ENCODE measurements at places on chromosomes 3 and 15.

DNA sequence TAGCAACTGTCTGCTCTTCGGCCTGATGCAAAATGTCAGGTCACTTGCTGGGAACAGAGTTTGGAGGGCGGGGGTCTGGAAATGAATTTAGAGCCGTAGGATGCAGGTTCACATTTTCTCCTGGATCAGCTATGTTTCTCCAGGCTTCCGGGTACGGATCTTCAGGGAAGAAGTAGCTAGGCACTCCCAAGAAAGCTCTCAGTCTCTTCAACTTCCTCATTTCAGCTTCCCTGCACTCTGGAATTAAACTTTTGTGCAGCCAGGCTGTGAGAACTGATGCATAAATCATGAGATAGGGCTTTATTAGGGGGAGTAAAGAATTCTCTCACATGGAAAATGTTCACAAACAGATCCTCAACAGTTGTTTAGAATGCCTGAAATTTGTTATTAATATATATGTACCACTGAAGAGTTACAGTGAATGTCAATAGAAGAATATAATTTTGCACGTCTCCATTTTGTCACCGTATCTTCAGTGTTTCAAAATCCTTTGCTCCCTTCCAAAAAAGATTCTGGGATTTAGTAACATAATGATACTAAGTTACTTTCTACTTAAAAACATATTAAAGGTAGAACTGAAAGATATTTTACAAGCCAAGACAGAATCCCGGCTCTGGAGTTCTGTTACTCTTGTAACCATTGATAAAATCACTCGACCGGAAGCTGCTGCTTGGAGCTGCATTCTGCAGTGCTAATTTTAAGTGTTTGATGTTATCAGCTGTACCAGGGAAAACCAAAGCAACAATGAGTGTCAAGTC is 178.5 kb upstream of the P2RY1 start:
- no peak for DNase-seq

DNA sequence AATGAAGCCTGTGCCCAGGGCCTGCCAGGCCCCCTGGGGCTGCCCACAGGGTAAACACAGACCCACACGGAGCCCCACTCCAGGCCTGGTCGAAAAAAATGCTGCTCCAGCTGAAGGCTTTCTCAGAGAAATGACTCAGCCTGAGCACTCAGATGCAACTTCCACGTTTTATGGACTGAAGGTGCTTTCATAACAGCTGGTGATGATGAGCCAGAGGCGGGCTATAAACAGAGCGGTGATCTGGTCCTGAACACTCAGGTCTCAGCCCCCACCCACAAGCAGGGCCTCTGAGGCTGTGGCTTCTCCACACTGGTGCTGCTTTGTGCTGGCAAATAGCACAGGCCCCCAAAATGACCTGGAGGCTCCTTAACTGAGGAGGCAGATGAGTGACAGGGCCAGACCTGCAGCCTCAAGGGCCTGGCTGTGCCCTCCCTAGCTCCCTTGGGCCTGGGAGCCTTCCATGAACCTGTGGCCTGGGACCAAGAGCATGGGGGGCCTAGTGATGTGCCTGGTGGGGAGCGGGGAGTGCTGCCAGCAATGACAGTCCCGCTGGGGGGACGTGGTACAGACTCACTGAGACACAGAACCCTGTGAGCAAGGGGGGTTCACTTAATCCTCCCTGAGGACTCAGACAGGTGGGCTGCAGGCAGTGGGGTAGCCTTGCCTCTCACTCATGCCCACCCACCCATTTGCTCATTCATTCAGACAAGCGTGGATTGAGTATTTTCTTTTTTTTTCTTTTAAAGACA is 23.0 kb upstream of the FURIN start:
- peak; percentile 54 for DNase-seq

DNA sequence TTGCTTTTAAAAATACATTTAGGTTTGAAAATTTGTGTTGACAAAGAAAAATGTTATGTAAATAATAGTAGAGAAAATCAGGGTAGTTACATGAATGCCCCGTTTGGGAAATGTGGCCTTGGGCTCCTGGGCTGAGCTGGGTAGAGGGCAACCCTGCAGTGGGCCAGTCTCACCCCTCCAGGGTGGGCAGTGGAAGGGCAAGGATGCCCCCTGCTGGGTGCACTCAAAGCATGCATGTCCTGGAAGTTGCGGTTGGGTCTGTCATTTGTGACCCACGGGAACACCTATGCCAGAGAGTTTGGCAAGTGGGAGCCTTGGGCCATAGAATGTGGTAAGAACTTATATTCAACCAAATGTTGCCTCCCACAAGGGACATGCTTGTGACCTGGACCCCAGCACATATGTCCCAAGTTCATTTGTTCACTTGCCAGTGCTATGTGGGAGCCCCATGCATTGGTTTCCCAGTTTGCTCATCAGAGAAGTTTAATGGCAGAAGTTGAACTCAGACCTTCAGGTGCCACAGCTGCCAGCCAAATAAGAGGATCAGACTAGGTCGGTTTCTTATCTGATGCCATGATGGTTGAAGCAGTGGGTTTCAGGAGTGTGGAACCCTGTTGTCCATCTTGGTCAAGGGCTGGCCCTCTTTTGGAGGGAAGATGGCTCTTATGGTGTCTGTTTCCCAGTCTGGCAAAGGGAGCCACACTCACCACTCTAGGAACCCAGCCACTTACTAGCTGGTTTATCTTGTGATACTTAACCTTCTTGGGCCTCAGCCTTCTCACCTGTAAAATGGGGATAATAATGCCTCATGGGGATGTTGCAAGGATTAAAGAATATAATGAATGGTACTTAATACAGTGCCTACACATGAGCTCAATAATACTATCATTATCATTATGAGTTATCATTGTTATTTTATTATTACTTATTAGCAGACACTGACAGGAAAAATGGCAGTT is 2.5 kb upstream of the PLCB2 start:
- peak; percentile 58 for DNase-seq

GRCh38 chr3:147701195-147701594 is 292.0 kb downstream of the ZIC1 start:
- no peak for DNase-seq

GRCh38 chr15:39154227-39154638 is 426.6 kb upstream of the THBS1 start:
- peak; percentile 15 for DNase-seq

- DNase-seq = peak; percentile 8
Measured at GRCh38 chr3:117526470-117527079, 817.0 kb downstream of the TUSC7 start.

- no peak for DNase-seq
Measured at GRCh38 chr15:85112997-85113396, 131.3 kb downstream of the PDE8A start.

DNA sequence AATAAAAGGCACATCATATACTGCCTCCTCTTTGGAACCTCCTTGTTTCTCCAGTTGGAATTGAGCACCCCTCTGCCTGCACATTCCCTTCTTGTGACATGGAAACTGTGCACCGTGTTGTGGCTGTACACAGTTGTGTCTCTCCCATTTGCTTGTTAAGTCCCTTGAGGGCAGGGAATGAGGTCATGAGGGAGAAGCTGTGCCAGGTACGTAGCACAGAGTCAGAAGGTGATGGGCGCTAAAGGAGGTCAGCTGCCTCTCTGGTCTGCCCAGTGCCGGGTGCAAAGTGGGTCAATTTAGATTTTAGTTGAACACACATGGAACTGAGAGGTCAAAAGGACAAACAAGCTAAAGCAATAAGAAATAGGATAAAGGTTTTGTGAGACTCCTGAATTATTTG is 124.4 kb downstream of the FAM43A start:
- DNase-seq = no peak

- DNase-seq = no peak
Measured at GRCh38 chr15:75820206-75820605, 23.0 kb upstream of the UBE2Q2 start.

- DNase-seq = no peak
Measured at GRCh38 chr15:59360305-59360704, 12.4 kb downstream of the MYO1E start.

DNA sequence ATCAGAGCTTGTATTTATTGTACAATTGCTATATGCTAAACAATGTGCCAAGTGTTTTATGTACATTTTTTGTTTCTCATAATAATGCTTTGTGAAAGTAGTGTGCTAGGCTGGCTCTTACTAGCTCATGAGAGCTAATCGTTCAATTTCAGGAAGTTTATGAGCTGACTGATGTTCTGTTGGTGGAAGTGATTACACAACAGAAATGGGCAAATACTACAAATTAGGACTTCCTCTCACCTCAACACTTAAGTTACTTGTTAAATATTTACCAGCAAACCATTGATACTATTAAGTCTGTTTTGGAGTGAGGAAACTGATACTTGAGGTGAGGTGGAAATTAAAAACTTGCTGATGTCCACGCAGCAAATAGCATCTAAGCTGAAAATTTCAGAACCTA is 32.3 kb downstream of the SLC9C1 start:
- DNase-seq = no peak

DNA sequence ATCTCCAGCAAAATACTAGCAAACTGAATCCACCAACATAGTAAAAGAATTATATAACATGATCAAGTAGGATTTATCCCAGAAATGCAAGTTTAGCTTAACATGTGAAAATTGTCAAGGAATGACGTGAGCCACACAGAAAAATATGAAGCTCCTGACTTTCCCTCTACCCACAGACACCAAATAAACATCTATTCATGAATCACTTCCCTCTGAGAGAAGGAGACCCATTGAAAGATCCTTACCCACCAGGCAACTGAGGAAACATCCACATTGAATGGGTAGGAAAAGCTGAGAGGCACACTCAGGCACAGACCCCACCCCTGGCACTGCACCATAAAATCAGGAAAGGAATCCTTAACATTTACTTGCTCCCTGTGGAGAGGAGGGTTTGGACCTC is 102.2 kb upstream of the MANF start:
- no peak for DNase-seq

DNA sequence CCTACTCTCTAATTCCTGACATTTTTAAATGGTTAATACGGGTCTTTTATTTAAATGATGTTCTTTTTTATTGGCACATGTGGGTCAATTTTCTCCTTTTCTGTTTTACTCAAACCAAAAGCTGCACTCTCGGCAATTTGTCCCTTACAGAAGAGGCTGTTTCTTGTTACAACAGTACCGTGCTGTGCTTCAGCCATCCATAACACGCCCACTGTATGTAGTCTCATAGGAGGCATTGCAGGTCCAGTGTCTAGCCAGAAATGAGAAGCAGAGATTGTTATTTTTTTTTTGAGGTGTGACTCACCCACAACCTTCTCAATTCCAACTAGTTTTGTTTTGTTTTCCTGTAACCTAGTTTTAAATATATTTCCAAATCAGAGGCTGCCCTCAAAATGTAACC is 164.6 kb downstream of the GMNC start:
- DNase-seq = no peak

- DNase-seq = no peak
Measured at GRCh38 chr3:150218236-150218635, 189.9 kb upstream of the TSC22D2 start.

DNA sequence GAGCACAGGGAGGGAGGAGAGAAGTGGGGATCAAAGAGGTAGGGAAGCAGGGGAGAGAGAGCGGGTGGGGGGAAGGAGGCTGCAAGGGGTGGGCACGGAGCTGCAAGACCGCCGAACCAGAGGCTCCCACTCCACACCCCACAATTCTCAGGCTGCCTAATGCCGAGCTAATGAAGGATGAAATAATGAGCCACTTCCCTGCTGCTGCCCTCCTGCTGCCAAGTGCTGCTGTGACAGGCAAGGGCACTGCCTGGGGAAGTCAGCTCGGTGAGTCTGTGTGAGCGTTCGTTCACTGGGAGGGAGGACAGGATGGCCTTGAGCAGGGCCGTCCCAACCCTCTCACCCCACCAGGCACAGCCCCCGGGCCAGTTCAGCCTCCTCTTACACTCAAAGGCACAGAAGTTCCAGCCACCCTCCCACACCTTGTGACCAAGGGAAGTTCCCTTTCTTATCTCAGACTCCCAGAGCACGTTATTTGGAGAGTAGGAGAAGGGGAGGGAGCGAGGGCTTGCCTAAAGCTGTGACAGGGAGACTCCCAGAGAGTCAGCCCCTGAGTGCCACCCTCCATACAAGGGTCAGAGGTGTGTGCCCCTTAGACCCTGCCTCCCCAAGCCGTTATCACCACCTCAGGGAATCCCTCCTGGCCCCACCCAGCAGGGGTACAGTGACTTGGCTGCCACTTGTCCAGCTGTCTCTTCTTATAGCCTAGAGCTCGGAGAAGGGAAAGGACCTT is 12.4 kb downstream of the GLYCTK start:
- peak; percentile 46 for DNase-seq

- DNase-seq = peak; percentile 56
Measured at GRCh38 chr15:75170711-75171341, 30.9 kb upstream of the C15orf39 start.

GRCh38 chr15:23606226-23606625 is 40.8 kb downstream of the MKRN3 start:
- DNase-seq = no peak

- DNase-seq = peak; percentile 70
Measured at GRCh38 chr3:155416500-155417118, 123.1 kb upstream of the STRIT1 start.

GRCh38 chr3:15794842-15795650 is 2.7 kb downstream of the ANKRD28 start:
- DNase-seq = no peak

DNA sequence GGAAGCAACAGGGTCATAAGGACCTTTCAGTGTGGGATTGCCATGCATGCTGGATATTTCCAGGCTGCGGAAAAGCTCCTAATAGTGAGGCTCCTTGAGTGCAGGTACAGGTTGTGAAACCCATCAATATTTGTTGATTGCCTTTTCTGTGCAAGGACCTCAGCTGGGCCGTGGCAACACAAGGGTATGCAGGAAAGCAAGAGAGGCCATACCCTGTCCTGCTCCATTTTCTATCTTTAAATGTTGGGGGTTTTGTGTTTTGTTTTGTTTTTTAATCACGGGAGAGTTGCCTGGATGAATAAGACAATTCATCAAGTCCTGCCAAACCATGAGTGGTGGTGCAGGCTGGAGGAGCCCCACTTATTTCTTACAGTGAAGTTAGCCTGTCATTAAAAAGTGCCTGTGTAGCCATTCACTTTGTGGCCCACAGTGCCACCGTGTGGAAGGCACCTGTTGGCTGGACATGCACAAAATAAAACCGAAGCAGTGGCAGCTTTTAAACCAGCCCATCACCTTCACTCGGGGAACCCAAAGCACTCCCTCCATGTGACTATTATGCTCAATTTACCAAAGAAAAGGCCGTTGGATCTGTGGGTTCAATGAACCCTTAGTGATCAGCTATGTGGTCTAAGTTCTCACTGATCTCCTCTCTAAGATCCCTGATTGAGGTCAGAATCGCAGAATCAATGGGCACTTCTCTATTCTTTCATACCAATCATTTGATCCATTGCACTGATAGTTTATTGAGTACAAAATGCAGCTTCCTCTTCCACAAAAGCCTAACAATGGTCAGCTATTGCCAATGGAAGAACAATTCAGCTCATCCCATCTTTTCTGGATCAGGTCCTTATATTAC is 42.2 kb downstream of the CLDN18 start:
- DNase-seq = peak; percentile 47

DNA sequence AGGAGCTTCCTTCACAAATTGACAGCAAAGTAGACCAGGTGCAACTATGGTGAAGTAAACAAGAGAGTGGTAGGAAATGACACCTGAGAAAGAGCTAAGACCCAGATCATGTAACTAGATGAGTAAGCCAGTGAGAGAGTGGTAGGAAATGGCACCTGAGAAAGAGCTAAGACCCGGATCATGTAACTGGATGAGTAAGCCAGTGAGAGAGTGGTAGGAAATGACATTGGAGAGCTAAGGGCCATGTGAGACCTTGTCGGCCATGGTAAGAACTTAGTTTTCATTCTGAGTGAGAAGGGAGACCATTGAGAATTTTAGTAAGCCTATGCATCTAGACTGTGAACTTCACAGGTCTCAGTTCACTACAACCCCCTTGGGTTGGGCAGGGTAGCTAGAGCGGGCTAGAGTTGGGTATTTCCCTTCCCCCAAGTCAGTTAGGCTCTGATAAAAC is 5.4 kb upstream of the SENP7 start:
- peak; percentile 27 for DNase-seq

Data from trophoblast cell (in vitro differentiated cells and primary cell).